ENCODE measurements at places on chromosomes 7 and 10.

DNA sequence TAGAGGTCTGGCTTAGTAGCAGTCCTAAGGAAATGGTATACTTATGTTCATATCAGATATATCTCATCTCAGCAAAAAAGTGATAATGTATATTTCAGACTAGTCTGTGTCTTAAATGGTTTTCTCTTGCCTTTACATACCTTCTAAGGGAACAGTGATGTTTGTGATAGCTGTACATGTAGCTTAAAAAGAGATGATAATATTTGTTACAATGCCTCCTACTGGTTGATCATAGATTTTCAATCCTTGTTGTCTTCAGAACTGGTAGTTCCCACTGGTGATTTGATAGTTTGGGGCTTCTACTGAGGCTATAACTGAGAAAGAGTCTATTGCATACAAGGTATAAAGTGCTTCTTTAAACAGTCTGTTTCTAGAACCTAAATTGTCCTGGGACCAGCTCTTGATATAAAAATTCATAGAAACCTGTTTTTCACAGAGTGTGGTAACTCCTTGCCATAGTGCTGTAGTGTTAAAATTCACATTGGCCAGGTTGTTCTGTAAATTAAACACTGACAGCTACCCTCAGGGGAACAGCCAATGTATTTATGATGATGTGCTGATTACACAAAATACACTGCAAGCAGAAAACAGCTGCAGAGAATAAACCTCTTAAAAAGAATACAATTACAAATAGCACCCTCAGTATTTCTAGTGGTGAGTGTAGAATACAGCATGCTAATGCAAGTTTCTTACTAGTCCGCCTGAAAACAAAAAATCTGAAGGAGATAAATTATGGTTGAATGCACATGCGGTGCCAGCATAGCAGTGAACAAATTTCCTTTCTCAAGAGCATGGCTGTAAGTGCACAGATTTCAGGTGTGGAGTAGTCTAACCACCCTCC is 90.3 kb downstream of the BTRC start:
- DNase-seq = peak; percentile 48

DNA sequence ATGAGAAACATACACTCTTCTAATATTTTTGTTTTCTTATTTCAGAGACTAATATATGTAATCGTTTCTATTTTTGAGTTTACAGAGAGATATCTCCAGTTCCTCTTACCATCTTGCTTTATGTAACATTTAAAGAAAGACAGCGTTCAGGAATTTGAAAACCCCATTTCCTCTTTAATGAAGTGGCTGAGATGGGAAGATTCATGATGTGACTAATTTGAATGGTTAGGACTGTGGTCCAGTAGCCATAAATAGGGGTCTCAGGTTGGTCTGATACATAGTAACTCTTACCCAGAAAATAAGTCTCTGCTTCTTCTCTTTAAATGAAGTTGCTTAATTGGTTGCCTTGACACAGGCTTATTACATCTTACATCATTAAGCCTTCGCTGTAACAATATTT is 6.9 kb downstream of the KMT2E start:
- no peak for DNase-seq

GRCh38 chr10:68721673-68722335 is 765 bp downstream of the CCAR1 start:
- DNase-seq = no peak

GRCh38 chr7:158783595-158783994 is 45.7 kb downstream of the ESYT2 start:
- DNase-seq = no peak

DNA sequence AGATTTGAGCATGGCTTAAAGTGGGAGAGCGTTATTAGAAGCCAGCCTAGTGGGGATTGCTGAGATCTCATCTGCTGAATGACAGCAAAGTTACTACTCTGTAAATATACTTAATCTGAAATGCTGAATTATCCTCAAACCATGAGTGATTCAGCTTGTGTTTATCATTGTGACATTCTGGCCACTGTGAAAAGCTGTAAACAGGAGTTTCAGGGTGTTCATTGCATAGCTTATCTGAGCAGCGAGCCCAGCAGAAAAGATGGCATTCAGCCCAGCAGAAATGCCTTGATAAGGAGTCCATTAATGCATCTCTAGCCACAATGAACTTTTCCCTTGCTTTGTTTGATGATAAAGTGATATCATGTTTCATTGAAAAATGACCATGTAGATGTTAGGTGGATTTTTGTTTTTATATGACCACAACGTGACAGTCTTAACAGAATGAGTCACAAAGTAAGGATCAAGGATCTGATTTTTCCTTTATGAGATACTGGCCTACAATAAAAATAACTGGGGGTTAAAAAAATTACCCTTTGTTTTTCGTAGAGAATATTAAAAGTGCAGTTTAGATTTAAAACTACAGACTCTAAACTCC is 7.8 kb downstream of the TES start:
- DNase-seq = no peak

GRCh38 chr7:100785878-100786277 is 41.4 kb downstream of the EPHB4 start:
- no peak for DNase-seq

DNA sequence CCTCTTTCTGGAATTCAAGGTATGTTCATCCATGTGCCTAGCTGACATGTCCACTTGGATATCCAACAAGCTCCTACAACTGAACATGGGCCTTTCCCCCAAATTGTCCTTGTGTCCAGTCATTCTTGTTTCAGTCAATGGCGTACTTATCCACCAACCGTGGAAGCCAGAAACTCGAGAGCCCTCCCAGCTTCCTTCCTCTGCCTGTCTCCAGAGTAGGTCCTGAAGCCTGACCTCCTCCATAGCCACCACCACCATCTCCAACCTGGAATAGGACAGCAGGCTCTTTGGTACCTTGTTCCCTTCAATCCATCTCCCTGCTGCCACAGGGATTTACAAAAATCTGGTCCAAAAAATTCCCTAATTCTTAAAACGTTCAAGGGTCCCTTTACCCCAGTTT is 305.1 kb downstream of the RPS24 start:
- DNase-seq = no peak

DNA sequence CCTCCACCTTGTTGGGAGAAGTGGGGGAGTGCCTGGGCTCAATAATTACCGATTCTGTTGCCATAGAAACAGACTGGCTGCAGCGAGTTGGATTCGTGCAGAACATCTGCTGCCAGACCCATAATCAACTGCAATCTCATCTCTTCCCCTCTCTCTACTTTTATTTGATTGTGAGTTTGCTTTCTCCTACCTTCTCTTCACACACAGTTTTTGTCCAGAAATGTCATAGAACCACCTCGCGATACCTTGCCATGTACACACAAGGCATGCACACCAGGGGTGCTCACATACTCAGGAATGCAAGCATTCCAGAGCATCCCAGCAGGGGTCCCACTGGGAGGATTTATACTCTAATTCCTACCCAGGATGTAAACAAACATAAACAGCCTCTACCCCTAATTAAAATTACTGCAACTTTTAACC is 262.2 kb upstream of the AOAH start:
- DNase-seq = no peak

GRCh38 chr10:79273604-79274003 is 73.7 kb upstream of the PPIF start:
- DNase-seq = no peak

DNA sequence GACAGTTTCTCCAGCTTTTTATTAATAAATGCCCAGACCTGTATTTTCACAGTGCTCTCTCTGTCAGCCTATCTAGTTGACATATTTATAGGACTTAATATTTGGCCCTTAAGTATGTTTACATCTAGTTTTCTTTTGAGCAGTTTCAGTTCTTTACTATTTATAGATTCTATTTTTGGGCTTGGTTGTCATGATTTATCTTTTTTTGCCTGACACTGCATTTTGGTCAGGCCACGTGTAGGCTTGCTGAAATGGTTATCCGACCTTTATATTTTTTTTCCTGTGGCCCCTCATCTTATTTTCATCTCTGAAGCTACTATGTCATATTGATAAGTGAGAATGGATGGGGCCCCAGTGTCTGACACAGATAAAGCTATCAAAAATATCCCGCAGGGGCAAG is 515.4 kb upstream of the FZD8 start:
- no peak for DNase-seq

DNA sequence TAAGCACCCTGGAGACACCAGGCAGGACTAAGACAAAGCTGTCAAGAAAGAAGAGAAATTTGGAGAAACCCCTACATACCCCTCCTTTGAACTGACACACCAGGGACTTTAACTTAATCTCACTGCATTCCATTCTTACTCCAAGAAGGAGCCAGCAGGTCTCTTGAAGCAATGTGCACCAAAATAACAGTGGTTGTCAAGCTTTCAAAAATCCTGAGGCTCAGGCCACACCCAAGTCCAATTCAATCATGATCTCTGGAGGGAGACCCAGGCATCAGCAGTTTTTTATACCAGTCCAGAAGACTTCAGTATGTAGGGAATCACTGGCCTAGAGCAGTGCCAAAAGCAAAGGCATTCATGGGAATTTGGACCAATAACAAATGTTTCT is 6.8 kb downstream of the SLC25A13 start:
- DNase-seq = no peak

GRCh38 chr7:42573881-42574672 is 337.1 kb upstream of the GLI3 start:
- no peak for DNase-seq

GRCh38 chr10:113337142-113337541 is 215.7 kb upstream of the HABP2 start:
- no peak for DNase-seq

DNA sequence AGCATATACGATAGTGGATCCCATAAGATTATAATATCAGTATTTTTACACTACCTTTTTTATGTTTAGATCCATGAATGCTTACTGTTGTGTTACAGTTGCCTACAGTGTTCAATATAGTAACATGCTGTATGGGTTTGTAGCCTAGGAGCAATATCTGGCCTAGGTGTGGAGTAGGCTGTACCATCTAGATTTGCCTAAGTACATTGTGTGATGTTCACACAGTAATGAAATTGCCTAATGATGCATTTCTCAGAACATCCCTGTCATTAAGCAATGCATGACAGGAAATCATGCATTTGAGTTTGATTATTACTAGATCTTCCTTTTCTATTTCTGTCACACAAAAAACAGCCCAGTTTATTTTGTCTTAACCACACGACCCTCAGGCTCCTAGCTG is 14.5 kb downstream of the CBX3 start:
- DNase-seq = no peak

GRCh38 chr10:113648478-113648877 is 15.4 kb downstream of the NRAP start:
- DNase-seq = no peak

- DNase-seq = no peak
Measured at GRCh38 chr10:14380746-14381145, 50.0 kb upstream of the FRMD4A start.

GRCh38 chr10:101263150-101263752 is 34.0 kb upstream of the LBX1 start:
- DNase-seq = no peak

DNA sequence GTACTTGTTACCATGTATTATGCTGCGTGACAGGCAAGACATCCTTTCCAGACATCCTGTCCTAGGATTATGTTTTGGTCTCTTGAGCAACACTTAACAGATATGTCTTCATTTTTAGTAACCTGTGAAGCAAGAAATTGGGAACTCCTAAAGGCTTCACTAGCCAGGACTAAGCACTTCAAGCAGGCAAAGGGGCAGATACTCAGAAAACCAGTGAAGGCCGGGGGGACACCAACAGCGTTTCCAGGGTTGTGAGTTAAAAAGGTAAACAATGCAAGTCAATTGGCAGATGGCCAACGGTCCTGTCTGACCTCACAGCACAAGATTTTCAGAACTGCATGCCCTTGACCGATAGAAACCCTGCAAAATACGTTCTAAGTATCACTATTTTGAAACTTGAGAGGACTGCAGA is 77.6 kb upstream of the SFMBT2 start:
- no peak for DNase-seq

GRCh38 chr10:71638064-71638821 is 81.3 kb downstream of the C10orf105 start:
- DNase-seq = no peak

GRCh38 chr10:131266936-131267813 is 44.3 kb downstream of the TCERG1L start:
- no peak for DNase-seq

DNA sequence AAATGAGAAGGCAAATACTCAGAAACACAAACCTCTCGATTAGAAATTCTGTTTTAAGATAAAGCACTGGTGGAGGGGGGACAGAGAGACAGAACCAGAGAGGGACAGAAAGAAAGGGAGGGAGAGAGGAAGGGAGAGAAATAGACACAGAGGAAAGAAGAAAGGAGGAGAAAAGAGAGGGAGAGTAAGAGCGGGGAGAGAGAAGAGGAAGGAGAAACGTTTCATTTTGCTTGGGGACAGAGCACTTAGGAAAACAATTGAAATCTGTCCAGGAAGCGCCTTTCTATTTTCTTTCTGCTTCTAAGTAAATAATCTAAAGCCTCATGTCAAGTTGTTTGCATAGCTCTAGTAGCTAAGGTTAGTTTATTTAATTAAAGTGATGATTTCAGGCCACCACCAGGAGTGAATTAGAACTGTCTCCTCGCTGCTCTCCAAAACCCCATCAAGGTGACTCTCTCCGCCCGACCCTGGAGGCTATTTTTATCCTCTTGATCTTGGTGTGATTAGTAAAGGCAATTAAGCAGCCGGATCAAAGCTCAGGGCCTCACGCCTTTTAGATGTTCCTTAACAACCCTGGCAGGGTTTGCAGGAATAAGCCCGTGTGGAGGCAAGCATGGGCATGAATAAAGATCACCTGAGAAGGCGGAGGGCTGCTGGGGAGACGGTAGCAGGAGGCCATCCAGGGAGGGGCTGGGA is 73.4 kb upstream of the INSIG1 start:
- DNase-seq = peak; percentile 76

GRCh38 chr7:41403291-41403690 is 299.6 kb downstream of the INHBA start:
- DNase-seq = no peak

DNA sequence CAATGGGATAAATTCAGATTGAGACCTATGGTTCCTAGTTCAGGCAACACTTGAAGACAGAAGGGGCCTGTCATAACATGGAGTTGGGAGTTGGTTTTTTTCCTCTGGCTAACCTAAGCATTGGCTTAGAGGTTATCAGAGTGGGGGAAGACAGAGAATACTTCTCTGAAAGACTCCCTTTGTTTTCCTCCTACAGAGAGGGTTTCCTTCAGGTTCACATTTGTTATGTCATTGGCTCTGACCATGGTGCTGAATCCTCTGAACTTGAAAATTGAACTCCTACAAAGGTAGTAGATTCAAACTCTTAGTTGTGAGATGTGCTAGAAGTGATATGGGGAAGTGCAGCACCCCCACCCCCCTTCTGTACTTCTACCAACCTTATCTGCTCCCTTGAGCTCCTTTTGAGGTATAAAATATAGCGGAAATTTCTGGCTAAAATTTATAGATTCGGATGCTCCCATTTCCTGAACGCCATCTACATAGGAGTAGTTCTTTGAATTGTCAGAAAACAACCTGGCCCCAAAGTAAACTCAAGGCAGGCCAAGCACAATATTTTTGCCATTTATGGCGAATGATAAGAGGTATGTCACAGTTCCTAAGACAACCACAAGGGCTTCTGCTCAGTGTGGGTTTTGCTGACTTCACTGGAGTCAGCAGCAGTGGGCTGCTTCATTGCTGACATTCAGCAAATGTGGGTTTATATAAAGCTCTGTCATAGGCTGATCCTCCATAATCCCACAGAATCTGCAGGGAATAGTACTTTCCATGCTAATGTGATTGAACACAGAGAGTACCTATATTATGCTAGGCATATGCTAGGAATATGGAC is 131.6 kb upstream of the KLF14 start:
- DNase-seq = no peak

- DNase-seq = no peak
Measured at GRCh38 chr7:108384716-108385483, 71.3 kb downstream of the NRCAM start.
